ENCODE measurements at places on chromosomes 2 and 18.

DNA sequence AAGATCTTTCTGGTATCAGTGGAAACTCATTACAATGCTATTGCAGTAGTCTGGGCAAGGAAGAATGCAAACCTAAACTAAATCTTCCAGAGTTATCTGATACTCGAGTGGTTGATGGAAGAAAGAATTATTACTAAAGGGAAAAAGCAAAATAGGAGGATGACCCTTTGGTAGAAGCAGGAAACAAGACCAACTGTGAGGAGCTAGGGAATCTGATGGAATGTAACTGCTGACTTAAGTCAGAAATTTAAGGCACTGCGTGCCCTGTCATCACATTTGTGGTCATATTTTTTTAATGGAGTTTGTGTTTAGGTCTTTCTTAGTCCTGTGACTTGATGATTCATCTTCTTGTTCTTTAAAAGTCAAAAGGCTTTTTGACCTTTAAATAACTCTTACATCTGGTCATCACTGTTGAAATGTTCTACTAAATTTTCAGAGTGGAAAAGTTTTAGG is 36.5 kb upstream of the ARMC9 start:
- DNase-seq, result peak; percentile 95

DNA sequence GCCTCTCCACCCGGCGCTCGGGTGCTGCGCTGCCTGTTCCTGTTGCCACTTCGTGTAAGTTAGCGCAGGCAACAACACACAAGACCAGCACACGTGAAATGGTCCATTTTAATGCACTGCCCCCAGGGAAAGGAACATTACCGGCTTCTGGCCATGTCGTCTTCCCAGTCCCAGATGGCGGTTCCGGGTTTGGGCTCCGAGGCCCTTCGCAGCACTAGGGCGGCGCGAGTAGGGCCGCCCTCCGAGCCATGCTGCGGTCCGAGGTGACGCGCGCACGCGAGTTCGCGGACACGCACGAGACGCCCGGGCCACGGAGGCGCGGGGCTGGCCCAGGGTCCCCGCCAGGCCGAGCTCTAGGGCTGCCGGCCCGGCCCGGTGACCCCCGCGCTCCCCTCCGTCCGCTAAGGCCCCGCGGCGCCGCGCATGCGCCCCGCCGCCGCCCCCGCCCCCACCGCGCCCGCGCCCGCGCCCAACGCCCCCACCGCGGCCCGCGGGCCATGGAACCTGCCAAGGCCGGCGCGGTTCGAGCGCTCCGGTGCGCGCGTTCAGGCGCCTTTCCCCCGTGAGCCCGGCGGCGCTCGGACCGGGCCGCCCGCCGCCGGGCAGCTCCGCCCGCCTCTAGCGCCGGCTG is 367 bp upstream of the ZNF236 start:
- DNase-seq, result peak; percentile 60

DNA sequence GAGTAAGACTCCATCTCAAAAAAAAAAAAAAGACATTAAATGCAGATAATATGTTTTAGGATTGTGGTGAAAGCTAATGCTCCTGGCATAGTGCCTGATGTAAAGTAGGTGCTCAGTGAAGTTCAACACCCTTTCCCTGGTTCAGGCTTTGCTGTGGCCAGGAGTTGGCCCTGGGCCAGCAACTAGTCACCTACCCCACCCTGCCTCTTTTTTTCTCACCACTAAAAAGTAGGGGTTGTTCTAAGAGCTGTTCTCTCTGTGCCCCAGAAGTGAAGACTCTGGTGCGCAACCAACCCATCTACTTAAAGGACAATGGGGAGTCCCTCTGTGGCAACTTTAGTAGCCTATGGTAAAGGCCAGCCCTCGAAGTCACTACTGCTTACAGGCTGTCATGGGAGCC is 75.9 kb downstream of the DNMT3A start:
- peak; percentile 50 for DNase-seq

DNA sequence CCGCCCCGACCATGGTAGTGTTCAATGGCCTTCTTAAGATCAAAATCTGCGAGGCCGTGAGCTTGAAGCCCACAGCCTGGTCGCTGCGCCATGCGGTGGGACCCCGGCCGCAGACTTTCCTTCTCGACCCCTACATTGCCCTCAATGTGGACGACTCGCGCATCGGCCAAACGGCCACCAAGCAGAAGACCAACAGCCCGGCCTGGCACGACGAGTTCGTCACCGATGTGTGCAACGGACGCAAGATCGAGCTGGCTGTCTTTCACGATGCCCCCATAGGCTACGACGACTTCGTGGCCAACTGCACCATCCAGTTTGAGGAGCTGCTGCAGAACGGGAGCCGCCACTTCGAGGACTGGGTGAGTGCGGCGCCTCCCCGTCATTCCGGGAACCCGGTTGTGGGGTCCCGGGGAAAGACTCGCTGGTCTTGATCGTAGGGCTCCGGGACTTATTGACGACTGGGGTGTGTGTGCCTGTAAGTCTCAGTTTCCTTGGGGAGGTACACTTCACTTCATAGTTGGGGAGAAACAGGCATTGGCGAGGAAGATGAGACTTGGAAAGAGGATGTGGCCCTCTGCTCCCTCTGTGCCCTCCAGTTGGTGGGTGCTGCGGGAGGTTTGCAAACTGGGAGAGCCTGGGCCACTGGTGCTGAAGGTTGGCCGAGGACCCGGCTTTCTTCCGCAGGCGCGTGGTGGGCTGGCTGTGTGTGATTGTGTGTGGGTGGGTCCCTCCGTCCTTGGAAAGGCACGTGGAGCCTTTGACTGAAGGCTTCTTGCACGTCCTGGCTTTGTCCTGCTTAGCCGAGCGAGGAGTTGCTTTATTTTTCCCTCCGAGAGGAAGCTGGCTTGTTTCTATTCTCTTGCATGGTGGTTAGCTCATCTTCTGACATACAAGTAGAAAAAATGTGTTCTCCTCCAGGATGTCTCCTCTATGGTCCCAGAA is 886 bp downstream of the PRKCE start:
- DNase-seq, result peak; percentile 58

- DNase-seq, result no peak
These were observed 18.6 kb downstream of the HIBCH start for GRCh38 chr2:190301032-190301431.

GRCh38 chr2:23280401-23280800 is 104.6 kb upstream of the KLHL29 start:
- DNase-seq, result peak; percentile 81

- DNase-seq, result no peak
These were observed 412.3 kb upstream of the RGPD4 start for GRCh38 chr2:107414376-107414775.

DNA sequence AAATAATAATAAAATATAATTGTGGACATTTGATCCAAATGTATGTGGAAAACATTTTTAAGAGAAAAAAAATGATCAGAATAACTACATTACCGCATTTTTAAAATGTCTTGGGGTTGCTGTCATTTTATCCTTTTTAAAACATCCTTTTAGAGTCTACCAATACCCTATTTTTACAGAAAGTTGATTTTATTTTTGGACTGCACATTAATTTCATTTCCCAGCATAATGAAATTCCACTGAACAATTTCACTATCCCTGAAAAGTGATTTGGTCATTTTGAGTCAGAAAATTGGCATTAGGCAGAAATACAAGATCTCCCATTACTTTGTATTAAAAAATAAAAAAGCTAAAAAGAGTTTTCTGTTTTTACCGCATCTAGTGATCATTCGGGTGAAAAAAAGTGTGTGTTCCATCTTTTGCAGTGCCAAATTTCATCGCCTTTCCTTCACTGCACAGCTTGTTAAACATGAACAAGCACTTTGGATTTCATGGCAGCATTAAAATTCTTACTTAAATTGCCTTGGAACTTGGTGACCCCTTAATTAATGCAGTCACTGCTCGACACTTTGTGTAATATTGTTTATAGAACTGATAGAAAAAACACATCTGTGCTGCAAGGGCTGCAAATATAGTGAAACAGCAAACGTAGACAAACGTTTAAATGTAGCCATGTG is 611.7 kb downstream of the TSN start:
- no peak for DNase-seq

- no peak for DNase-seq
These were observed 280.0 kb downstream of the GALR1 start for GRCh38 chr18:77529492-77530176.

GRCh38 chr2:132654968-132655367 is 15.0 kb downstream of the LYPD1 start:
- DNase-seq, result no peak

DNA sequence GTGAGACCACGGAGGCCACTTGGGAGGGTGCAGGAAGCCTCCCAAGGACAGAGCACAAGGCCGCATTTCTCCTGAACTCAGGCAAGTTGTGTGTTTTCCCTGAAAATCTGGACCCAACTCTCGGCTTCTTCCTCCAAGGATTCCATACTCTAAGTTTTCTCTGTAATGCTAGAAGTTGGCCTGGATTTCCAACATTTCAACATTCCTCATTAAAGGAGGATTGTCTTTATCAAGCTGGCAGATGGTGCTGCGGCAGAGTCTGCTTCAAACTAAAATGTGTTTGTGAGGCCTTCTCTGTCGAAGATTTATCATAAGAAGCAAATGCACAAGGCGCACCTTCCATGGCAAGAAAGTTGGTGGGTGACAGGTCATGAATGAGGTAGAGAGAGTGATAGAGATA is 94.4 kb upstream of the SATB2 start:
- DNase-seq, result no peak

DNA sequence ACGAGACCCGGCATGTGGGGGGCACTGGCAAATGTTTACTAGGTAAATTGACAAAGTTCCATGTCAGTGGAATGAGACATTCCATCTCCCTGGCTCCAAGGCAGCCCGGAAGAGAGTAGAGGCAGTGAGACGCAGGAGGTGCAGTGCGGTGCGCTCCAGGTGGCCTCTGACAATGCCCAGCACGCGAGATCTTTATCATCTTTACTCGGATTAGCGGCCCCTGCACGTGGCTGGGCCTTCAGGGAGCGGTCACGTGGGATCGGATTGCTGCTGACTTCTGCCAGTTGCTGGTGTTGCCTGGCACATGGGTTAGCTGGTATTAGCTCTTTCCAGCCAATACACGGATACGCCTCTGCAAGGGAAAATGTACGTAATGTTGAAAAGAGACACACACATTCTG is 151.2 kb upstream of the ALKAL2 start:
- no peak for DNase-seq

GRCh38 chr2:162710287-162710890 is 128.2 kb downstream of the KCNH7 start:
- no peak for DNase-seq

GRCh38 chr2:162111958-162112850 is 38.2 kb upstream of the DPP4 start:
- DNase-seq, result no peak

GRCh38 chr18:56381196-56381595 is 257.2 kb downstream of the TXNL1 start:
- DNase-seq, result no peak

GRCh38 chr2:102080451-102081242 is 61.9 kb upstream of the IL1R1 start:
- peak; percentile 67 for DNase-seq

- no peak for DNase-seq
These were observed 17.3 kb upstream of the PDE1A start for GRCh38 chr2:182444170-182444569.

- peak; percentile 80 for DNase-seq
These were observed 909 bp downstream of the TGFA start for GRCh38 chr2:70552501-70553333.

GRCh38 chr2:54673501-54673998 is 49.9 kb upstream of the EML6 start:
- peak; percentile 68 for DNase-seq

DNA sequence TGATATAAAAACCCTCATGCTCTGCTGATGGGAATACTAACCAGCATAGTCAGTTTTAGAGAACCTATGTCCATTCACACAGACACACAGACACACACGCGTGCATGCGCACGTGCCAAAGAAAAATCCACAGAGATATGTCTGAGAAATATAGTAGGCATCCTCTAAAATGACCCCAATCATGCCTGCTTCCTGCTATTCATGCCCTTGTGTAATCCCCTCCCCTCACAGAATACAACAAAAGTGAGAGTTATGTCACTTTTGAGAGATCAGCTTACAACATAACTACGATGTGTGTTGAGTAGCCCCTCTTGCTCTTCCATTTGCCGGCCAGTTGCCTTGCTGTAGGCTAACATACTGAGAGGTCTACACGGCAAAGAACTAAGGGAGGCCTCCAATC is 121.3 kb downstream of the DYM start:
- DNase-seq, result no peak

DNA sequence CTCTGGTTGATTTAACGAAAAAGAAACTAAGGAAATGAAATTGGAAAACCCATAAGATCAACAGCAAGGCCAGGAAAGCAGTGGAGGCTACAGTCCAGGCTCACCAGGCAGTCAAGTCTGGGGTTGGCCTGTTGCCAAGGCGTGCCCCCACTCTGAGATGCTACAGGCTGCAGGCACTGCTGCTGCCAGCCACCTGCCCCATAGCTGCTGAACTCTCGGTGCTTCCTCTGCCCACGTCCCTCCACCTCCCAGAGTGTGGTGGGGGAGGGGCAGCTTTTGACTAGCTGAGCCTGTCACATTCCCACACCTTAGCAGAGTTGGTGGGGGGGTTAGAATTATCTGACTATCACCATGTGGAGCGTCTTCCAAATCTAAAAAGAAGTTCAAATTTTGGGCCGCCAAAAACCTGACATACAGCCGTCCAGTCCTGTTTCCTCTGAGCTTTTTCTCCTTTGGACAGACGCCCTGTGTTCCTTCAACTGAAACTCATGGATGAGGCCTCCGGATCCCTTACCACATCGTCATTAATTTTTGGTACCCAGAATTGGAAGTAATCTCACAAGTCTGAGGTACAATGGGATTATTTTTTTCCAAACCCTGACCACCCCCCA is 3.9 kb upstream of the SH3RF3 start:
- DNase-seq, result peak; percentile 47
